ENCODE measurements at places on chromosomes 16 and 17.

DNA sequence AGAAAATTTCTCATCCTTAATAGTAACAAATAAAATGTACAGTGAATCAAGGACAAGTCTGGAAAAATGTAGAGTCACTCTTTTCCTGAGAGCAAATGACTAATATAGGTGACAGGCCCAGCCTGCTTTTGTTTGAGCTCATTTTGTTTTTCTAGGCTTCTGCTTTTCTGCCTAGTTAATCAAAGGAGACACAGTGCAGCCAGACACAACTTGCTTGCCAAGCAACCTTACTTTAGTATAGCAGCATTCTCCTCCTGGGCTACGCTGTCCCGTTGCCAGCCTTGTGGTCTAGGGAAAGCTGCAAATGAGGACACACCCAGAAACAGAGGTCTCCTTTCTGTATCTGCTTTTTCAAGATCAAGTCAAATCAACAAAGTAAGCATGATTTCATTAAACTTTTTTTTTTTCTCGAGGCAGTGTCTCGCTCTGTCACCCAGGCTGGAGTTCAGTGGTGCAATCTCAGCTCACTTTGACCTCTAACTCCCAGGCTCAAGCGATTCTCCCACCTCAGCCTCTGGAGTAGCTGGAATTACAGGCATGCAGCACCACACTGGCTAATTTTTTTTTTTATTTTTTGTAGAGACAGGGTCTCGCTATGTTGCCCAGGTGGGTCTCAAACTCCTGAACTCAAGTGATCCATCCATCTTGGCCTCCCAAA, 17.2 kb downstream of the GINS3 start:
- no peak for DNase-seq

DNA sequence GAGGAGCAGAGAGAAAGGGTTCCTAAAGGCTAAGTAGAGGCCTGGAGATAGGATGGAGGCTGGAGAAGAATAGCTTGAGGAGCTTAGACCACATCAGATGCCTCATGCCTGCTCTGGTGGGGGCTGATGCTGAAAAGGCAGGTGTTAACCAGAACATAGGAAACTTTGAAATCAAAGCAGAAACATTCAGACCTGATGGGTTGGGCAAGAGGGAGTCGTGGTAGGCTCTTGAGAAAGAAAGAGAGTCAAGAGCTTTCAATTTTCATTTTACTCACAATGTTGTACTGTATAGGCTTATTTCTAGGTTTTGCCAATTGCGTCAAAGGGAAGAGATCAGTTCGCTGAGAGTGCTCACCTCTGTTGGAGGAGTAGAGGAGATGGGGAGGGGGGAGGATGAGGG, 406.6 kb upstream of the SALL1 start:
- DNase-seq: no peak

GRCh38 chr17:72455562-72455961, 334.7 kb downstream of the SOX9 start:
- no peak for DNase-seq

GRCh38 chr16:72673118-72673517, 374.8 kb downstream of the ZFHX3 start:
- no peak for DNase-seq

- DNase-seq: no peak
Measured at GRCh38 chr16:67299269-67299668, 19.9 kb downstream of the PLEKHG4 start.

DNA sequence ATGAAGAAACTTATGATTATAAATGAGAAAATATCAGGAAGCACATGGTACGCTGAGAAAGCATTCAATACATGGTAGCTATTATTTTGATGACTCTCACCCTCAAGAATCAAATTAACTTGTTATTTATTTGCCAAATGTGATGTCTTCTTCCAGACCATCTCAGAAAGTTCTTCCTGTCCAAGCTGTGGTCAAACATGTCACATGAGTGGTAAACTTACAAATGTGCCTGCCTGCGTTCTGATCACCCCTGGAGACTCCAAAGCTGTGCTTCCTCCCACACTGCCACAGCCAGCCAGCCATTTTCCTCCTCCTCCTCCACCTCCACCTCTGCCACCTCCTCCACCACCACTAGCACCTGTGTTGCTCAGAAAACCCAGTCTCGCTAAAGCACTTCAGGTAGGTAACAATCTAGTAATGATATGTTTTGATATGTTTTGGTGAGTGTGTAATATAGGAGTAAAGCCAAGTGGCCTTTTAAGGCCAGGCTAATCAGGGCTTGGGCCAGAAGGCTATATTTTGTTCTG, 16.4 kb upstream of the SMG8 start:
- no peak for DNase-seq

GRCh38 chr17:57557834-57558681, 187.0 kb downstream of the CCDC182 start:
- DNase-seq: no peak

- no peak for DNase-seq
Measured at GRCh38 chr17:55398689-55399088, 22.9 kb downstream of the MMD start.

GRCh38 chr17:82805254-82805653, 34.6 kb downstream of the ZNF750 start:
- no peak for DNase-seq

- no peak for DNase-seq
Measured at GRCh38 chr17:16917671-16918394, 54.1 kb downstream of the TNFRSF13B start.

- DNase-seq: no peak
Measured at GRCh38 chr17:82687375-82687861, 11.1 kb downstream of the RAB40B start.

DNA sequence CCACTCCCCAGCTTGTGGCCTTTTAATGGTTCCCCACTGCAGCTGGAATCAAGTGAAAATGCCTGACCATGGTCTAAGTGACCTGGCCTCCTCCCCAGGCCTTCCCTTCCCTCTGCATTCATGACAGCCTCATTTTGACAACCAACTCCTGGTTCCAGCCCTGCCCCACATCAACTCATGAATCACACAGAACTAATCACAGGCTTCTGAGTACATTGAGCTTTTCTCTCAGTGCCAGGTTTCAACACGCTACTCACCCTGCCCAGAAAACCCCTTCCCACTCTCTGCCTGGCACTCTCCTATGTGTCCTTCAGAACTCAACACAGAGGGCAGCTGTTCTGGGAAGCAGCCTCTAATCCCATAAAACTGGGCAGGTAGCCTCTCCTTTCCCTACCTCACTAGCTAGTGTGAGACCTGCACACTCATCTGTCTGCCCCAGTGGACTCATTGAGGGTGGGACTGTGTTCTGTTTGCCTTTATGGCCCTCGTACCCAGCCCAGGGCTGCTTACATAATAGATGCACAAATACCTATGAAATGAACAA, 313.6 kb downstream of the GRIN2A start:
- no peak for DNase-seq

DNA sequence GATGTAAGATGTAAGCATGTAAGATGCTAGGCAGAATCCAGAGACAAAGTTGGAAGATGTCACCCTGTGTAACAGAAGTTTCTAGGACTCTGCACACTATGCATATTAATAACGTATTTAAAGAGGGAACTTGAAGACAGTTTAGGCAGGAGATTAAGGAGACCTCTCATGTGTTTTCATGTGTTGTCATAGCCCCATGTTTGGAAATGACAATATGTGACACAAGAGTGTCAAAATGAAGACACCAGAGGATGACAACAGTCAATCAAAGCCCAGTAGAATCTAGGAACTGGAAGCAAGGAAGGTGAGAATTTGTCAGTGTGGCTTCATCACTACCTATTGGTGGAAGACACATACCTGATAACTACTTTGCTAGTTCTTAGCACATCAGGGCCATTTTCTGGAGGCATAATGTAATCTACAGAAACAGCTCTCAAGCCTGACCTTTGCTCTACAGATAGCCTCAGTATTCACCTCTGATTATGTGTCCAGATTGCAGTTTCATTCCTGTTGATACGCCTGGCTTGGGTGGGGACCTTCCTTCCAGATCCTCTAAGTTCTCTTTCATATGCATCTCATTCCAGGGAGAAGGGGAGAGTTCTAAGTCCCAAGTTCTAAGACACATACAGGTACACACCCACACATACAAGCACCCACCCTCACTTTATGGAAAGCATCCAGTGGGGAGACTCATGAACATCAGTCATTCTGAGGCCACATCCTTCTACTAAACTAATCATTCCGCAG, 26.3 kb downstream of the PMP22 start:
- no peak for DNase-seq

DNA sequence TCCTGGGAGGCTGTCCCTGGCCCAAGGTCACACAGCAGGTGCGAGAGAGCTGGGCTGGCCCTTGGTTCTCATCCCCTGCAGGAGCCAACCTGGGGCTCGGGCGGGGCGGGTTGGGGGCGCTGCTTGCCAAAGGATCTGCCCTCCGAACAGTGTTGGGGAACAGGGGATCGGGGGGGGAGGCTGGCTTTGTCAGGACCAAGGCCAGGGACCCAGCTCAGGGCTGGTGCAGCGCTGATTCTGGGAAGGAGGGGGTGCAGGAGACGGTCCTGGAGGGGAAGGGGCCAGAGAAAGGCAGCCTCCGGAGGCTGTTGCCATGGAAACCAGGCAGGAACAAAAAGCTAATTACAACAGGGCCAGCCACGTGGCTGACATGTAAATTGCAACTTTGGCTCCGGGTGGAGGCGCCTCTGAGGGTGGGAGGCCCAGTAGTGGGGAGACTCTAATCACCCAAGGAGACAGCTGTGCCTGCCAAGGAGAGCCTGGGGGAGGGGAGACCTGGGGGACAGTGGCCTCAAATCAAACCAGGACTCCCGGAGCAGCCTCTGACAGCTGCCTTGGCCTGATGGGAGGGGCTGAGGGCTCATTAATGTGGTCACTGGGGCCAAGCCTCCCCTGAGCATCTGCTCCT, 1.3 kb downstream of the TUBB3 start:
- DNase-seq: no peak

GRCh38 chr16:31508706-31509195, 560 bp upstream of the RUSF1 start:
- no peak for DNase-seq

GRCh38 chr16:66520406-66521170, 29.3 kb downstream of the TK2 start:
- no peak for DNase-seq

- no peak for DNase-seq
Measured at GRCh38 chr17:40914075-40914855, 23.2 kb downstream of the KRT23 start.

- no peak for DNase-seq
Measured at GRCh38 chr17:21425736-21426135, 49.6 kb downstream of the KCNJ12 start.

GRCh38 chr17:59439262-59439661, 107.8 kb downstream of the YPEL2 start:
- DNase-seq: no peak

GRCh38 chr16:13912891-13913290, 7.1 kb upstream of the ERCC4 start:
- DNase-seq: no peak

DNA sequence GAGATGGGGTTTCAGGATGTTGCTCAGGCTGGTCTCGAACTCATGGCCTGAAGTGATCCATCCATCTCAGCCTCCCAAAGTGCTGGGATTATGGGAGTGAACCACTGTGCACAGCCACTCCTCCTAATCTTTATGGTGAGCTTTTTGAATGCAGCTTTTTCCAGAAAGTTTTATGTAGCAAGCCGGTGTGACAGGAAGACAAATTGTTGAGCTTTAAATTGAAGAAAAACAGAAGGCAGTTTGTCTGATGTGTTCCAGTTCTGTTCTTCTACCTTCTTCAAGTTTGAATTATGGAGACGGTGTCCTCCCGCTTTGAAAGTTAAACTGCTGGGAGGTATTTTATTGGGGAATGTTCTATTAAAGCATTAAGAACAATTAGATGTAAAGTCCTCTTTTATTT, 177.1 kb downstream of the SNX29 start:
- no peak for DNase-seq

DNA sequence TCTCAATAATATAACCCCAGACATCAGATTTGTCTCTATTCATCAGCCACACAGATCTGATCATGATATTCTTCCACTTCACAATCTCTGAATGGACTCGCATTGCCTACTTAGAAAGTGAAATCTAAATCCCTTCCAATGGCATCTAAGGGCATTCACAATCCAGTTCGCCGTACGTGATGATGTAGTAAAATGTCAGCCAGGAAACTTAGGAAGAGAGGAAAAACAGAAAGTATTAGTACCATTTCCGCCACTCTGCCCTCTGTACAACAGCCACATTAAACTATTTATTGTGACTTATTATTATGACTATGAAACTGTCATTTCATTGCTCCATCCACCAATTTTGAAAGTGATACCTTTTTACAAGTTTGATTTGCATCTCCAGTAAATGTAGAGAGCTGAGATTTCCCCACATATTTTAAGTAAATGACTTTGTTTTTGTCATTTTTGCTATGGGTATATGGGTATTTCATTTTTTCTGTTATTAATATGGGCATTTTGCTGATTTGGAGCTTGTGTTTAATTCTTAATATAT, 69.4 kb upstream of the SMIM36 start:
- no peak for DNase-seq

DNA sequence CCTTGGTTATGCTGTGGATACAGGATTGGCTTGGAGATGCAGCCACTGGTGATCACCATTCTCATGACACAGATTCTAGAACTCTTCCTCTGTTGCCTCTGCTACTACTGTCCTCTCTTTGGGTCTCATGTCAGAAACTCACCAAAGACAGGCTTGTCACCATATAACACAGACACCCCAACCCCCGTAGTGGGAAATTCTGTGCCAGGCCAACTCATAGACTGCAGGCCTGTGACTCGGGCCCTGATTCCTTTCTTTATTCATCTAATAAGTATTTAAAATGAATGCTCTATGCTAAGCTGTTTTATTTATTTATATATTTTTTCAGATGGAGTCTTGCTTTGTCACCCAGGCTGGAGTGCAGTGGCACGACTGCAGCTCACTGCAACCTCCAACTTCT, 9.5 kb downstream of the CYB5D2 start:
- no peak for DNase-seq

DNA sequence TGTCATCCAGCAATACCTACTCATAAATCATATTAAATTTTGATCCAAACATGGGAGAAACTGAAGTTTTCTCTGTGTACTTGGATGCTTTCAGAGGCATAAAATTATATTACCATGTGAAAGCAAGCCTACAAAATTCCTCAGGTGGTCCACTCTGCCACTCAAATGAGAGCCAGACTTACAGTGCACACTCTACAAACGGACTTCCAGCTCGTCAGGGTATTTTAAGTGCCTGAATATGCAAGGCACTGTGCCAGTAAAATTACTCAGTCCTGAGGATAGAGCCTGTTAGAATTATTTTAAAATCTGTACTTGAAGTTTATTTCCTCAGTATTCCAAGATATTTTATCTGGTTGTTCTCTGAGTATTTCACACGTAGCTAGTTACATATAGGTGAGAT, 54.5 kb downstream of the TENT4B start:
- no peak for DNase-seq

DNA sequence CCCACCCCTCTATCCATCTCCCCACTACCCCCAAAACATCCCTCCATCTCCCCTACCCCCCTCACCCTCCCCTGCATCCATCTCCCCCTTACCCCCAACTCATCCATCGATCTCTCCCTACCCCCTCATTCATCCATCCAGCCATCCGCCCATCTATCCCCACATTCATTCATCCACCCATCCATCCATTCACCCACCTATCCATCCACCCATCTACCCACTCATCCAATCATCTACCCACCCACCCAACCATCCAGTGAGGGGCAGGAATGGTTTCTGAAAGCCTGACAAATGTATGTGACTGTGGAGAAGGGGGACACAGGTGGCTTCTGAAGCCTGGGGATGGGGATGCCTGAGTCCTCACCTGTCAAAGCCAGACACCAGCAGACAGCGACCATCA, 8.8 kb upstream of the PAM16 start:
- DNase-seq: no peak

- no peak for DNase-seq
Measured at GRCh38 chr17:38579934-38580333, 25.8 kb downstream of the SRCIN1 start.

Data from activated gamma-delta T cell treated with anti-CD3 and anti-CD28 coated beads, Interleukin-2, amount 50 U/mL, for 16 hours (primary cell).